ENCODE measurements at places on chromosomes 1 and 21.

GRCh38 chr1:234602334-234603220, 7.4 kb downstream of the IRF2BP2 start:
- peak; percentile 90 for DNase-seq

- no peak for DNase-seq
Observed at GRCh38 chr1:245207056-245207638, 52.4 kb downstream of the KIF26B start.

DNA sequence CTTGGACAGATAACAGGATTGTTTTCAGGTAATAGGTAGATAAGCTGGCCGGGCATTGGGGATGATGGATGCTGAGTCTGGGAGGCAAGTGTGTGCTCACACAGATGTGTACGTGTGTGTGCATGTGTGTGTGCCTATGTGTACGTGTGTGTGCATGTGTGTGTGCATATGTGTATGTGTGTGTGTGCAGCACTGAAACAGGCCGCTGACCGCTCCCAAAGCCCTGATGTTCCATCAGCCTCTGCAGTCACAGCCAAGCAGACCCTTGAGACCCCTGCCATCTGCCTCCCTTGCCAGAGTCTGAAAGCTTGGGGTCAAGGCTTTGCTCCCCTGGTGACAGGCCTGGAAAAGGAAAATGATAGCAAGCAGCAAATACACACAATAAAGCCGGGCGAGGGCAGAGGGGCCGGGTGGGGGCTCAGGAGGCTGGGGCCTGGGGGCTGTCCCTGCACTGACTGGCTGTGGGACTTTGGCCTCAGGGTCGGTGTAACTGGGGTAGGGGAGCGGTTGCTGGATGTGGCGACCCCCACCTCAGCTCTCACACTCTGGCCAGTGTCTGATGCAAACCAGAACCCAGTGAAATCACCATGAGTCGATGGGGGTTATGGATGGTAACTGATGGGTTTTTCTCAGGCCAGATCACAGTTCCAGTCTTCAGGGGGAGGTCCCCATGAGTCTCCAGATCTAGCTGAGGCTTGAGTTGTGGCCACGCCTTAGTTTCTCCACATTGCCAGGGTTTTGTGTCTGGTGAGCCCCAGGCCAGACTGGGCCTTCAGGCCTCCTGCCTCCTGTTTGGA, 9.2 kb upstream of the TNFRSF8 start:
- DNase-seq = no peak

- no peak for DNase-seq
Observed at GRCh38 chr1:45356186-45356585, 15.9 kb upstream of the MUTYH start.

GRCh38 chr1:41013796-41014195, 7.7 kb downstream of the SLFNL1 start:
- DNase-seq = no peak

DNA sequence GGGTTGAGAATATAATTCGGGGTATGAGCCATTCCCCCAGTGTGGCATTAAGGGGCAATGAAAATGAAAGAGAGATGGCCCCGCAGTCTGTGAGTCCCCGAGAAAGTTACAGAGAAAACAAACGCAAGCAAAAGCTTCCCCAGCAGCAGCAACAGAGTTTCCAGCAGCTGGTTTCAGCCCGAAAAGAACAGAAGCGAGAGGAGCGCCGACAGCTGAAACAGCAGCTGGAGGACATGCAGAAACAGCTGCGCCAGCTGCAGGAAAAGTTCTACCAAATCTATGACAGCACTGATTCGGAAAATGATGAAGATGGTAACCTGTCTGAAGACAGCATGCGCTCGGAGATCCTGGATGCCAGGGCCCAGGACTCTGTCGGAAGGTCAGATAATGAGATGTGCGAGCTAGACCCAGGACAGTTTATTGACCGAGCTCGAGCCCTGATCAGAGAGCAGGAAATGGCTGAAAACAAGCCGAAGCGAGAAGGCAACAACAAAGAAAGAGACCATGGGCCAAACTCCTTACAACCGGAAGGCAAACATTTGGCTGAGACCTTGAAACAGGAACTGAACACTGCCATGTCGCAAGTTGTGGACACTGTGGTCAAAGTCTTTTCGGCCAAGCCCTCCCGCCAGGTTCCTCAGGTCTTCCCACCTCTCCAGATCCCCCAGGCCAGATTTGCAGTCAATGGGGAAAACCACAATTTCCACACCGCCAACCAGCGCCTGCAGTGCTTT, 9.4 kb downstream of the PROX1 start:
- DNase-seq = no peak

- DNase-seq = no peak
Observed at GRCh38 chr1:16628361-16629111, 15.2 kb upstream of the NBPF1 start.

Measured in hematopoietic multipotent progenitor cell treated with erythropoietin and hydrocortisone succinate and interleukin-3 and kit ligand, for 4 days (in vitro differentiated cells).